ENCODE measurements at places on chromosomes 7 and 10. TPM values are rescaled to one million over a fixed set of nuclear protein-coding genes. Genes with fewer than 3 reads are reported as not detected.

MYH16 gene
- total RNA-seq: not detected

NUTM2A gene
- 1.4 TPM for total RNA-seq

CYP2C19 gene
- total RNA-seq: not detected

RAPGEF5 gene
- total RNA-seq: 17.4 TPM

MMD2 gene
- total RNA-seq: not detected

ADAP1 gene
- total RNA-seq: 15.3 TPM

PALS2 gene
- 7.6 TPM for total RNA-seq

PALD1 gene
- 13.9 TPM for total RNA-seq

FAM25C gene
- total RNA-seq: not detected

GRCh38 chr7:134694299-134694698, 47.6 kb downstream of the BPGM start:
- no peak overlapping the region for H3K4me3 ChIP-seq
- no peaks in the 10 kb centered on the region for H3K4me1 ChIP-seq
- H3K27ac ChIP-seq: peak overlapping the region; percentile 29
- no peak for DNase-seq
- no peaks in the 10 kb centered on the region for H3K27me3 ChIP-seq

GRCh38 chr10:102628451-102628911, 15.8 kb upstream of the TRIM8 start:
- no peak overlapping the region for H3K4me3 ChIP-seq
- H3K4me1 ChIP-seq: peaks cover 89% of the 10 kb centered on the region
- peak; percentile 88 for DNase-seq
- peaks cover 7% of the 10 kb centered on the region for H3K36me3 ChIP-seq
- H3K27ac ChIP-seq: peak overlapping the region; percentile 91
- H3K27me3 ChIP-seq: no peaks in the 10 kb centered on the region

DNA sequence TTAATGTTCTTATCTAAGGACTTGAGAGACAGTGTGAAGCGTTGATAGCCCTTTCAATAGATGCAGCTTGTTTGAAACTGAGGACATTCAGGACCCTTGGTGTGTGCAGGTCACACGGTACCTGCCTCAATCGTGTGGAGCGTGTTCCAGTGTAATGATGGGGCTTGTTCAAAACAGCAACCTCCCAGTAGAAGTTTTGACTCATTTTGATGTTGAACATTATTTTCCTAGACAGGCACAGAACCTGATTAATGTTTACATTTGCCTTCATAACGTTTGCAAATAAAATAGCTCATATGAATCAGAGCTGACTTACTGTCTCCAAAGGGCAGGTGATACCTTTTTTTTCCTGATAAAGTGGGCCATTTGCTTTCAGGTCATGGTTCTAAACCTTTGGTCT, 21.3 kb downstream of the RBM17 start:
- H3K36me3 ChIP-seq: peaks cover 66% of the 10 kb centered on the region
- H3K27me3 ChIP-seq: no peaks in the 10 kb centered on the region
- no peak overlapping the region for H3K4me3 ChIP-seq
- H3K27ac ChIP-seq: no peak overlapping the region

DNA sequence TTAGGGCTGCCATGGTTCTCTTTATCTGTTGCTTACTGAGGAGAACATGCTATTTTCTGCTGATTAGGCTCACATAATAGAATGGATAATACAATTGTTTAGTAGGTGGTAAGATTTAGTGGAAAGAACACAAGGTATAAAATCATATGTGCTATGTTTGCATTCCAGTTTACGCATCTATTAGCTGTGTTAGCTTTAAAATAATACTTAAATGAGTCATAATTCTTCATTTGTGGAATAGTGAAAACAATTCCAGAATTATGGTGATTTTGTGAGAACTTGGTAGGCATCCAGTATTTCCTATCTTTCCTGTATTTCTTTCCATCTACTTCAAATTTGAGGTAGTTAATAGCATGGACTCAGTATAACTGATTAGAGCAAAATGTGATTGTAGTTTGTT, 1585.5 kb upstream of the LRRTM3 start:
- H3K27me3 ChIP-seq: no peaks in the 10 kb centered on the region
- H3K36me3 ChIP-seq: no peaks in the 10 kb centered on the region
- no peak overlapping the region for H3K4me3 ChIP-seq
- H3K27ac ChIP-seq: no peak overlapping the region

DNA sequence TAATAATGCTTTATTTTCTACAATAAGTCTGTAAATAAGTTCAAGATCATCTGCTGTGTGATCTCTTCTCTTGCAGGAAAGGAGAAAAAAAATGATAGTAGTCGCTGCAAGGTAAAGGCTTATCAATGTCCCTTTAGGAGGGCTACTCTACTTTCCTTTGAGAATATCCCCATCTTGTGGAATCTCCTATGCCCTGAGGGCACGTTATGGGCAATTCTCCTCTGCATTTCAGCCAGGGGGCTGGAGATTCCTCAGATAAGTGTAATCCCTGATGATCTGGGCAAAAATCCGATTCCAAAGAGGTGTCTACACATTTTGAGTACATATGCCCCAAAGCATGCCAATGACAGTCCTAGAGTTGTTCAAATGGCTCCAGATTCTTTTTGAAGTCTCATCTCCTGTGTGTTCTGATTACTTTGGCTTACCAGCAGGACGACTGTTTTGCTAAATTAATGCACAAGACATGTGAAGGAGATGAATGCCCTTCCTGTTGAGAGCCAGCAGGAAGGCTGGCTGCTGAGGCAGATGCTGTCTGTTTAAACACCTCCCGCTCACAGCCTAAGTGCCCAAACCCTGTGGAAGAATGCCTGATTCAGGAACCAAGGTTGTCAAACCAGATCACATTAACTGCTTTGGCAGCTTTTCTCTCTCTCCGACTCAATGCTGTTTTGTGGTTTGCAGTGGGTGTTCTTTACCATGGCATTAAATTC, 171.2 kb upstream of the COL1A2 start:
- H3K36me3 ChIP-seq: no peaks in the 10 kb centered on the region
- DNase-seq: no peak
- H3K27me3 ChIP-seq: no peaks in the 10 kb centered on the region
- no peak overlapping the region for H3K27ac ChIP-seq
- no peak overlapping the region for H3K4me3 ChIP-seq

DNA sequence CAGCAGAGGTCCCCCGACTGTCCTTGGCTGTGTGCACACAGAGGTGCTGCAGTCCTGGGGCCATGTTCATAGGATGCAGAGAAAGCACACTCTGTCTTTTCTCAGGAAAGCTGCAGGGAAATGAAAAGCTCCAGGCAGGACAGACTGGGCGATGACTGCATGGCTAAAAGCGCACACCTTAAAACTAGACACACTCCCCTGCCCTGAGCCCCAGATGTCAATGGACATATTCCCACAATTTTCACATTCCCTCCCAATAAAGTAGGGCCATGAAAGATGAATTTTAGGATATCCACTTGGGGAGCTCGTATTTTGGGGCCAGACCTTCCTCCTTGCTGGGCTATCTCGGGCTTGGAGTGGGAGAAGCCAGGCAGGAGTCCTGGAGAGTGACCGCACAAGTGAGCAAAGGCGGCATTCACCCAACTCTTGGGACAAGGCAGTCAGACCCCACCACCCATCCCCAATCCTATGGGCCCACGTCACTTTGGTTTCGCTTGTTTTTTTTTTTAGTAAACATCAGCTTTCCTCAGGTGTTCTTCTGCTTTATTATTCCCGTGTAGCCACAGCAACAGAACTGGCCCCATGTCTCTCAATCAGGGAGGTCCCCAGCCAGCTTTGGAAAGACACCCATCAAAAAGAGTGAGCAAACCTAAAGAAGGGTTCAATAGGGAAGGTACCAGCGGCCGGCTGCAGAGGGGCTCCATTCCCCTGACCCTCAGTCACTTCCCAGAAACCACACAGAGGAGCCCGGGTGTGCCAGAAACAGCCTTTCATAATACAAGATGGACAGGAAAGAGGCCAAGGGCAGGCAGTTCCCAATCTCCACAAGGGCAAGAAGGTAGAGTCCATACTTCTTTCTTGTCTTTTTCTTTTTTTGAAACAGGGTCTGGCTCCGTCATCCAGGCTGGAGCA, 12.7 kb downstream of the GPRIN2 start:
- H3K4me3 ChIP-seq: no peak overlapping the region
- no peak overlapping the region for H3K27ac ChIP-seq
- no peaks in the 10 kb centered on the region for H3K27me3 ChIP-seq
- H3K36me3 ChIP-seq: no peaks in the 10 kb centered on the region

DNA sequence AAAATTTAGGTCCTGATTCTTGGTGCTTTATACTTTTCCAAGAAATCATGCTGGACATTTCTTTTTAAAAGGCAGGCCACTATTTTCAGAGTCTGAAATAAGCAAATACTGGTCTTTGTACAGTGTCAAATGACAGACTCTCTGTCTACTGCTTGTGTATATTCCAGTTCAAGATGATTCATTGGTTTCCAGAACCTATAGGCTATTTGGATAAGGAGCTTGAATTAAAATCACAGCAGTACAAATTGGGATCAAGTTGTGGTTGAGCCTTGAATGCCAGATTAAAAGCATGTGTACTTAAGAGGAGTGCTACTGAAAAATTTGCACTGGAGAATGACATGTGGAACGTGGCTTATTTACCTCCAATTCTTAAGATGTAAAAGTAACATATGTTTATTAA, 10.7 kb downstream of the KMT2E start:
- H3K36me3 ChIP-seq: no peaks in the 10 kb centered on the region
- peak overlapping the region; percentile 16 for H3K27ac ChIP-seq
- H3K4me1 ChIP-seq: peaks cover 99% of the 10 kb centered on the region
- no peaks in the 10 kb centered on the region for H3K27me3 ChIP-seq
- no peak for DNase-seq
- no peak overlapping the region for H3K4me3 ChIP-seq

- peaks cover 4% of the 10 kb centered on the region for H3K36me3 ChIP-seq
- no peak for DNase-seq
- peak overlapping the region; percentile 74 for H3K4me3 ChIP-seq
- peak overlapping the region; percentile 96 for H3K27ac ChIP-seq
These were observed 305.0 kb downstream of the TYW1 start for GRCh38 chr7:67301667-67302066.

GRCh38 chr10:131173484-131174210, 137.9 kb downstream of the TCERG1L start:
- no peak overlapping the region for H3K27ac ChIP-seq
- H3K4me1 ChIP-seq: no peaks in the 10 kb centered on the region
- no peak overlapping the region for H3K4me3 ChIP-seq

DNA sequence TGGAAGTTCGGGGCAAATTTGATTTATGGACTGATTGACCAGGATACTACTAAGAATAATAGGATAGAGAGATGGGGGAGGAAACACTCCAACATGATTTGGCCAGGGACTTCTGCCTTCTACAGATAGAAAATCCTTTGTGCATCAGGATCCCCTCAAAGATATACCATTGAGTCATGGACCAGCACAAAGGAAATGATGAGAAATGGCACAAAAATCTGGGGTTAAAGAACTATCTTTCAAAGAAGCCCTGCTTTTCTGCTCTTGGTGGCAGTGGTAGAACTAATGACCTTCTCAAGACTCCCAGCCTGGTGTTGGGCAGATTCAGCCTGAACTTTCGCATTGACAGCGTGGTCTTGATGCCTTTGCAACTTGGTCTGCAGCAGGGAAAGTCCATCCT, 27.6 kb upstream of the LAMB1 start:
- no peaks in the 10 kb centered on the region for H3K27me3 ChIP-seq
- H3K27ac ChIP-seq: no peak overlapping the region

- H3K27me3 ChIP-seq: no peaks in the 10 kb centered on the region
- no peak overlapping the region for H3K4me3 ChIP-seq
- DNase-seq: no peak
- no peak overlapping the region for H3K27ac ChIP-seq
- H3K4me1 ChIP-seq: no peaks in the 10 kb centered on the region
- H3K36me3 ChIP-seq: no peaks in the 10 kb centered on the region
These were observed 178.2 kb upstream of the CSTF2T start for GRCh38 chr10:51877636-51878035.

GRCh38 chr7:26954951-26955350, 90.6 kb upstream of the SKAP2 start:
- DNase-seq: no peak
- no peak overlapping the region for H3K27ac ChIP-seq
- peaks cover 3% of the 10 kb centered on the region for H3K27me3 ChIP-seq
- no peaks in the 10 kb centered on the region for H3K36me3 ChIP-seq

DNA sequence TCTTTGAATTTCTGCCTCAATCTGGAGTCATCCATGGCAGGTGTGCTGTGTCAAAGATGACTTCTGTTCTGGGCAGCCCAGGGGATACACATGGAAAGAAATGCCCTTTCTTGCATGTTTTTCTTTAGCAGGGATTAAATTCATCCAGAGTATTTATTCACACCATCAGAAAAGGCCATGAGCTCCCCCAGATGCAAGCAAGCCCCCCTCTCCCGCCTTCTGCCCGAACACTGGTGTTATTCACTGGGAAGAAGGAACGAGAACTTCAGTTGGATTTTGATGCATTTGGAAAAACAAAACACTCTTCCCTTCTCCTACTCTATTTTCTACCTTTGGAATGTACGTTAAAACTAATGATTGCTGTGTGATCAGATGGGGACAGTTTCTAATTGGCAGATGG, 1.4 kb downstream of the PLPP4 start:
- peaks cover 18% of the 10 kb centered on the region for H3K4me1 ChIP-seq
- no peak for DNase-seq
- H3K27ac ChIP-seq: no peak overlapping the region
- H3K4me3 ChIP-seq: no peak overlapping the region
- peaks cover 9% of the 10 kb centered on the region for H3K27me3 ChIP-seq

- peaks cover 2% of the 10 kb centered on the region for H3K36me3 ChIP-seq
- H3K4me1 ChIP-seq: peaks cover 31% of the 10 kb centered on the region
- DNase-seq: no peak
- no peaks in the 10 kb centered on the region for H3K27me3 ChIP-seq
- no peak overlapping the region for H3K4me3 ChIP-seq
These were observed 10.7 kb downstream of the XPNPEP1 start for GRCh38 chr10:109912335-109913281.

- DNase-seq: no peak
- no peaks in the 10 kb centered on the region for H3K27me3 ChIP-seq
- peak overlapping the region; percentile 71 for H3K27ac ChIP-seq
- no peak overlapping the region for H3K4me3 ChIP-seq
These were observed 44.4 kb downstream of the AMZ1 start for GRCh38 chr7:2732388-2732787.

GRCh38 chr10:32308027-32308603, 38.8 kb downstream of the EPC1 start:
- DNase-seq: no peak
- no peaks in the 10 kb centered on the region for H3K27me3 ChIP-seq
- H3K27ac ChIP-seq: no peak overlapping the region
- no peak overlapping the region for H3K4me3 ChIP-seq
- H3K36me3 ChIP-seq: no peaks in the 10 kb centered on the region

Data from sigmoid colon (tissue), 7 donors.